Smooth muscle cell of the umbilical artery (primary cell): ENCODE measurements at places on chromosomes 4 and X. TPM values are rescaled to one million over a fixed set of nuclear protein-coding genes. Genes with fewer than 3 reads are reported as not detected.

Gene NLRP2B
- total RNA-seq, result not detected in 2 replicates

Gene CENPVL2
- total RNA-seq, result not detected in 2 replicates

Gene GPRASP1
- total RNA-seq, result 3.7 and 5.0 TPM in 2 replicates

Gene XG
- total RNA-seq, result 0.59 and 1.7 TPM in 2 replicates

Gene RNF175
- 0.28 TPM in 1 of 2 replicates, not detected in the other for total RNA-seq

Gene MSX1
- 5.3 and 9.0 TPM in 2 replicates for total RNA-seq

Gene SHROOM3
- 1.8 and 5.3 TPM in 2 replicates for total RNA-seq

Gene LAP3
- total RNA-seq, result 78.1 and 96.5 TPM in 2 replicates

Gene GAB3
- total RNA-seq, result 2.4 and 3.5 TPM in 2 replicates

Gene GAGE13
- total RNA-seq, result not detected in 2 replicates

Gene WAS
- 0.30 and 0.51 TPM in 2 replicates for total RNA-seq

Gene GRPEL1
- total RNA-seq, result 28.8 and 44.9 TPM in 2 replicates

Gene TREX2
- 0.18 and 1.8 TPM in 2 replicates for total RNA-seq

Gene NCBP2L
- not detected in 2 replicates for total RNA-seq

Gene SHISA3
- total RNA-seq, result 0.30 TPM in 1 of 2 replicates, not detected in the other

Gene SULT1E1
- total RNA-seq, result 7.5 and 9.2 TPM in 2 replicates

Gene PCDH19
- total RNA-seq, result 0.69 and 1.2 TPM in 2 replicates

Gene AMTN
- not detected in 2 replicates for total RNA-seq

Gene METAP1
- 25.8 and 63.3 TPM in 2 replicates for total RNA-seq

Gene CT47B1
- not detected in 2 replicates for total RNA-seq

Gene SPANXN2
- not detected in 2 replicates for total RNA-seq

Gene FMR1NB
- total RNA-seq, result not detected in 2 replicates
